ENCODE measurements at places on chromosomes 6 and 20. TPM values are rescaled to one million over a fixed set of nuclear protein-coding genes. Genes with fewer than 3 reads are reported as not detected.

KIF6 gene
- 0.32 TPM for total RNA-seq

GRCh38 chr6:2686515-2686914, 64.2 kb downstream of the MYLK4 start:
- no peak for DNase-seq

- no peak for DNase-seq
These were observed 4.1 kb upstream of the TFAP2C start for GRCh38 chr20:56624786-56625681.

GRCh38 chr20:34014878-34015277, 21.2 kb downstream of the RALY start:
- no peak for DNase-seq

TUBB2A gene
- 90.7 TPM for total RNA-seq

- DNase-seq, result no peak
These were observed 36.6 kb downstream of the CITED2 start for GRCh38 chr6:139337830-139338229.

DNA sequence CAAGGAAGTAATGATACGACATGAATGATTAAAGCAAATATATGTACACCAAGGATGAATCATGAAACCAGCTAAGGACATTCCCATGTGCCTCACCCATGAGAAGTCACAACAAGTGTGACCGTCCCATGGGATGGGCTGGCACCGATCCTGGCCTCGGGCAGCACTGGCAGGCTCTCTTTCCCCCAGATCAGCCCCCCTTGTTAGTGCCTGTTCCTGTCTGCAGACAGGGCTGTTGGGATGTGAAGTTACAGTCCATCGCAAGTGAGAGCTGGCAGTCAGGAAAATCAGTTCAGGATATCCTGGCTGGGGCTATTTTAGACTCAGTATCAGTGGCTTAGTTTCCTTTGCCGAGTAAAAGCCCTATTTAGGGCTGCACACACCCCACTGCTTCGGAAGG, 129.2 kb upstream of the SNX9 start:
- no peak for DNase-seq

GDAP1L1 gene
- not detected for total RNA-seq

GRM1 gene
- not detected for total RNA-seq

WFDC2 gene
- total RNA-seq, result not detected

DNA sequence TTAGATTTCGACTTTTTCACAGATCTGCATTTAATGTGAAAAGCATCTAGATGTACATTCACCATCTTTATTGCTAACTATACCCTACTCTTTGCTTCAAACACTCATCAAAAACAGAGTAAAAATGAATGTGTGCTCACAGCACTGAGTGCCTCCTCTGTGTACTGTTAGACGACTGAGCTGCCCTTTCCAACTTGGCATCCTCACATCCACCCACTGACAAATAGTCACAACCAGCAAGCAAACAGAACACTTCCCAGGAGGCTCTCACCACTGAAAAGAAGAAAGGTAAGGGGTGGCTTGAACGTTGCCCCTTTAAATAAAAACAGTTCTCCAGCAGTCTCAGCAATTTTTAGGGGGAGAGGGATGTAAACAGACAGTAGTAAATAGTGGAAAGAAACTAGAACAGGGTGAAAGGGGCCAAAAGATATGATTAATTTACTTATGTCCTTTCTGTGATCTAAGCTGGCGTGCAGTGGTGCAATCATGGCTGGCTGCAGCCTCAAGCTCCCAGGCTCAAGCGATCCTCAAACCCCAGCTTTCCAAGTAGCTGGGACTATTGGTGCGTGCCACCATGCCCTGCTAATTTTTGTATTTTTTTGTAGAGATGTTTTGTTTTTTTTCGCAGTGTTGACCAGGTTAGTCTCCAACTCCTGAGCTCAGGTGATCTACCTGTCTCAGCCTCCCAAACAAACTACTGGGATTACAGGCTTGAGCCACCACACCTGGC, 48.7 kb downstream of the IPCEF1 start:
- no peak for DNase-seq

GRCh38 chr20:889106-889505, 27.0 kb downstream of the ANGPT4 start:
- no peak for DNase-seq
